ENCODE measurements at places on chromosomes 4 and X. TPM values are rescaled to one million over a fixed set of nuclear protein-coding genes. Genes with fewer than 3 reads are reported as not detected.

Gene CYBB
- 0.03 TPM for total RNA-seq

Gene MAGEC2
- total RNA-seq: not detected

Gene C4orf36
- total RNA-seq: 0.64 TPM

Gene CYP4V2
- 3.5 TPM for total RNA-seq

Gene RNF128
- total RNA-seq: not detected

Gene PQBP1
- total RNA-seq: 101 TPM

Gene ERAS
- not detected for total RNA-seq

Gene HSPA4L
- total RNA-seq: 10.3 TPM

Gene AFP
- 1.9 TPM for total RNA-seq

Gene MED12
- total RNA-seq: 12.2 TPM

Gene NSG1
- total RNA-seq: 0.86 TPM

Gene FGFRL1
- 22.0 TPM for total RNA-seq

Gene ZNF141
- 3.7 TPM for total RNA-seq

Gene CFAP99
- total RNA-seq: 0.12 TPM

Gene AREG
- 71.1 TPM for total RNA-seq

Gene PPEF2
- total RNA-seq: not detected

Gene MAOA
- 0.49 TPM for total RNA-seq

Measured in A549 treated with DMSO at 1 μM for 4 hours (cell line).